ENCODE measurements at places on chromosomes 4 and X.
A peak's percentile ranks its signal among the peaks of the same experiment; 100 is the strongest.

GRCh38 chr4:177596035-177596434 is 153.8 kb upstream of the AGA start:
- no peak for DNase-seq

DNA sequence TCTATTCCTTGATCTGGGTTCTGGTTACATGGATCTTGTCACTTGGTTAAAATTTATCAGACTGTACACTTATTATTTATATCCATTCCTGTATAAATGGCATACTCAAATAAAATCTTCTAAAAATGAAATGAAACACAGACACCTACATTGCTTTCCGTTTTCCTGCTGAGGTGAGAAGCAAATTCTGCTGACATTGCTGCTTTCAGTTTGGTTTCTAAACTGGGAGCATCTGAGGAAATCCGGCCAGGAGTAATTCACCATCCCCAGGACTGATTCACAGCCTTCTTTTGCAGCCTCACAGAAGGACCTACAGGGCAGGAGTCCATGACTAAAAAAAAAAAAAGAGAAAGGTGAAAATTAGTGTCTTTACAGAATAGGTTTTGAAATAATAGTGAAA is 93.6 kb downstream of the CORIN start:
- no peak for DNase-seq

GRCh38 chrX:70496491-70496890 is 51.9 kb downstream of the DLG3 start:
- DNase-seq = no peak

DNA sequence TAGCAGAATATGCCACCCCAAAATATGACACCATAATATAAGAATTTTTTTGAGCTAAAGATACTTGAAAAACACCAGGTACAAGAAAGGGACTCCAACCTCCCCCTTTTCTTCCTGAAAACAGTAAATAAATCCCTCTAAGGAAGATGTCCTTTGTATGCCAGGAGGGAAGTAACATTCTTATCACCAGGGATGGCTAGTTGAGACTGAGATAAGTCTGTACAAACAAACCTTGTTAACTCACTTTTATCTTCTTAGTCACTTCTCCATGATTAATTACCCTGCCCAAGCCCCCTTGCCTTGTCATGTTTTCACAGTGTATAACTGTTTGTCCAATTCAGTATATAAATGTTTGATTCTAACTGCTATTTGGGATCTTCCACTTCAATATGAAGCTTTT is 888.0 kb downstream of the PCDH18 start:
- no peak for DNase-seq

GRCh38 chr4:147307896-147308674 is 172.8 kb upstream of the EDNRA start:
- DNase-seq = no peak

GRCh38 chr4:14631806-14632440 is 370.4 kb upstream of the CPEB2 start:
- no peak for DNase-seq

GRCh38 chr4:24589448-24589847 is 5.1 kb upstream of the DHX15 start:
- DNase-seq = no peak

DNA sequence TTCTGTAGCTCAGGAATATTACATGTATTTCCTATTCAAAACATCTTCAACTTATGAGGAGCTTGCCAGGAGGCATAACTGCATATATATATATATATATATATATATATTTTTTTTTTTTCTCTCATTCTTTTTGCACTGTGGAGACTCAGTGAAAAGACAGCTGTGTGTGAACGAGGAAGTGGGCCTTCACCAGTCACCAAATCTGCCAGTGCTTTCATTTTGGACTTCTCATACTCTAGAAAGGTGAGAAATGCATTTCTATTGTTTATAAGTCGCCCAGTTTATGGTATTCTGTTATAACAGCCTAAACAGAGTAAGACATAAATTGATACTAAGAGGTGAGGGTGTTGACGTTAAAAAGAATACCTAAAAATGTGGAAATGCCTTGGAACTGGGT is 710.6 kb downstream of the TRAM1L1 start:
- DNase-seq = no peak

DNA sequence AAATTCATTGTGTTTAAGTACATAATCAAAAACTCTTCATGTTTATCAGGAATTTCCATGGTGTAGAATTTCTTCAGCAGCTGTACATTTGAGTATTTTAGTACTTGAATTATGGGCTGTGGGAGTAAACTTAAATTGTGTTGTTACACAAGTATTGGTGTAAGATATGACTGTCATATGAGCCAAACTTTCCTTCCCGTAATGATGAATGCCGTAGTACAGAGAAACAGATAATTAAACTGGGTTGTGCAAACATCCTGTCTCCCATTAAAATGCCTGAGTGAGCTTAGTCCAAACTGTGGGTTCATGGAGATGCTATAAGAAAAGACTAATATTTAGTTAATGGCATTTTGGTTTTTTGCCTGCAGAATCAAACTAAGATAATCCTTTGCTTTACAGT is 159.2 kb downstream of the SLC4A4 start:
- DNase-seq = no peak

GRCh38 chr4:4633431-4633830 is 91.6 kb upstream of the STX18 start:
- DNase-seq = no peak

DNA sequence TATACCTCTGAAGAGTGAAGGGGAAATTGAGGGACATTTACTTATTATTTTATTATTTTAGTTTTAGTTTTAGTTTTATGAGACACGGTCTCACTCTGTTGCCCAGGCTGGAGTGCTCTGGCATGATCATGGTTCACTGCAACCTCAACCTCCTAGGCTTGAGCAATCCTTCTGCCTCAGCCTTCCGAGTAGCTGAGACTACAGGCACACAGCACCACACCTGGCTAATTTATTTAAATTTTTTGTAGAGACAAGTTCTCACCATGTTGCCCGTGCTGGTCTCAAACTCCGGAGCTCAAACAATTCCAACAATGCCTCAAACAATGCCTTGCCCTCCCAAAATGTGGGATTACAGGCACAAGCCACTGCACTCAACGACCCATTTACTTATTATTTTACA is 68.4 kb upstream of the BMP2K start:
- no peak for DNase-seq

DNA sequence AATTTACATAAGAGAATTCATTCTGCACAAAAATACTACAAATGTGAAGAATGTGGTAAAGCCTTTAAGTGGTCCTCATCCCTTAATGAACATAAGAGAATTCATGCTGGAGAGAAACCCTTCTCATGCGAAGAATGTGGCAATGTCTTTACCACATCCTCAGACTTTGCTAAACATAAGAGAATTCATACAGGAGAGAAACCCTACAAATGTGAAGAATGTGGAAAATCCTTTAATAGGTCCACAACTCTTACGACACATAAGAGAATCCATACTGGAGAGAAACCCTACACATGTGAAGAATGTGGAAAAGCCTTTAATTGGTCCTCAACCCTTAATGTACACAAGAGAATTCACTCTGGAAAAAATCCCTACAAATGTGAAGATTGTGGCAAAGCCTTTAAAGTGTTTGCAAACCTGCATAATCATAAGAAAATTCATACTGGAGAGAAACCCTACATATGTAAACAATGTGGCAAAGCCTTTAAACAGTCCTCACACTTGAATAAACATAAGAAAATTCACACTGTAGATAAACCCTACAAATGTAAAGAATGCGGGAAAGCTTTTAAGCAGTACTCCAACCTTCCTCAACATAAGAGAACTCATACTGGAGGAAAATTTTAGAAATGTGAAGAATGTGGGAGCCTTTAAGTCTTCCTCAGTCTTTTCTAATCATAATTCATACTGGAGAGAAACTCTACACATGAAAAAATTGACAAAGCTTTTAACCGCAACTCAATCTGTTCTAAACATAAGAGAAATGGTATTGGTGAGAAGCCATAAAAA is 37.4 kb downstream of the ZNF718 start:
- no peak for DNase-seq

DNA sequence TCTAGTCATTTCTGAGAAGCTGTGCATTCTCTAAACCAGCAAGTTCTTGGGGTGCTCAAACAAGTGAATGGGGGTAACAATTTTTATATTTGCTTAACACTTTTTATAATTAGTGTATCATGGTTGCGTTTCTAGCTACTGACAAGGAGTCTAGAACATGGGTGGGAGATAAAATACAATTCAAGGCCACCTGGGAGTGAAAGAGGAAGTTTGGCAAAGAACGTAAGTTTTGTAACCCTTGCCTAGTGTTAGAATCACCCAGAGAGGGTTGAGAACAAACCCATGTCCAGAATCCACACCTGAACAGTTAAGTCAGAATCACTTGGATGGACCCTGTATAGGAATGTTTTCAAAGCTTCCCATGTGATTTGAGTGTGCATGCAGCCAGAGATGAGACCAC is 92.7 kb downstream of the AFF2 start:
- DNase-seq = no peak

DNA sequence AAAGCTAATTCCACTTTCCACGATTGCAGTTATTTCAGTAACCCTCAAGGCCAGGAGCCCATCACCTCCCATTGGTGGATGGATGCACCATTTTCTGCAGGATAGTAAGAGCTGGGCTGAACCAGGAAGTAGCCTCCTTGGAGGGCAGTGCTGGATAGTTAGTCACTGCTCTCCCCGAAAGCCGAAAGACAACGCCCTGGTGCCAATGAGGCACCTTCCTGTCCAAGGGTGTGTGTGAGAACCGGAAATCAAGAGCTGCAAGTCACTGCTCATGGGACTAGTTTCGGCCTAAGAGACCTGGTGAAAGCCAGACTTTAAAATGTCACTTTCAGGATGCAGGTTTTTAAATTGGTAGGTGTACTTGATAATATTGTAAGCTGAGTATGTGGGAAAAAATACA is 203.8 kb upstream of the HS3ST1 start:
- DNase-seq = no peak

- DNase-seq = no peak
These were observed 76.9 kb downstream of the CLCN4 start for GRCh38 chrX:10233696-10234095.

GRCh38 chr4:40121515-40121914 is 64.9 kb downstream of the N4BP2 start:
- DNase-seq = peak; percentile 14

GRCh38 chr4:128358231-128358912 is 70.8 kb upstream of the PGRMC2 start:
- DNase-seq = no peak

GRCh38 chr4:184400375-184400870 is 73.9 kb downstream of the IRF2 start:
- no peak for DNase-seq

- no peak for DNase-seq
These were observed 150.2 kb upstream of the MAMLD1 start for GRCh38 chrX:150212672-150213480.

DNA sequence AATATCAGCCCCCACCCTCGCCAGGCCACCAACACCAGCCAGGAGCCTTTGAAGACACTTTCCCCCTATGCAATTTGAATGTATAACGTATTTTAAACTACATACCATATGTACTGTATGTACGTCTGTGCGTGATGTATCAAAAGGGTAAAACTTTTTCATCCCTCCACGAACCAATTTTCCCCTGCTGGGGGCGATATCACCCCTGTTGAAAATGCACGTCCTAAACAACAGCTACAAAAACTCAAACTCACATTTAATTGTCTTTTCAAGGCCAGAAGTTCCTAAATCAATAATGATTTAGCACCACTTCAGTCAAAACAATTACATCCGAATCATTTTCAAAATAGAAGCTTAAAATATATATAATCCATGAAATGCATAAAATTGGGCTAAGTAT is 1.4 kb downstream of the VEGFD start:
- DNase-seq = no peak

GRCh38 chr4:54723220-54723619 is 65.5 kb downstream of the KIT start:
- no peak for DNase-seq

DNA sequence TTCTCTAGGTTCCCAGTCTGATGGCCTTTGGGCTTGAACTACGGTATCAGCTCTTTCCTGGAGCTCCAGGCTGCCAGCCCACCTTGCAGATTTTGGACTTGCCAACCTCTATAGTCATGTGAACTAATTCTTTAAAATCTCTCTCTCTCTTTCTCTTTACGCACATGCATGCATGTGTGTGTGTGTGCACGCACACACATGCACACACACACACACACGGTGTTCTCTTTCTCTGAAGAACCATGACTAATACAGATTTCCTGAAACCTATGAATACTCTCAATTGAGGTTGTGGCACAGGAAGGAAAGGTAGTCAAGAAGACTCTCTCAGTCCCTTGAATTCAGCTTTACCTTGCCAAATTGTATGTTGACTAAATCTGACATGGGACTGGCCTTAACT is 6.2 kb upstream of the ZCCHC13 start:
- no peak for DNase-seq
